ENCODE measurements at places on chromosomes 11 and 22.
A peak's percentile ranks its signal among the peaks of the same experiment; 100 is the strongest.

GRCh38 chr22:22946131-22946530, 58.5 kb downstream of the IGLL5 start:
- ATAC-seq = no peak

GRCh38 chr11:129930743-129931142, 35.4 kb upstream of the NFRKB start:
- ATAC-seq = no peak

DNA sequence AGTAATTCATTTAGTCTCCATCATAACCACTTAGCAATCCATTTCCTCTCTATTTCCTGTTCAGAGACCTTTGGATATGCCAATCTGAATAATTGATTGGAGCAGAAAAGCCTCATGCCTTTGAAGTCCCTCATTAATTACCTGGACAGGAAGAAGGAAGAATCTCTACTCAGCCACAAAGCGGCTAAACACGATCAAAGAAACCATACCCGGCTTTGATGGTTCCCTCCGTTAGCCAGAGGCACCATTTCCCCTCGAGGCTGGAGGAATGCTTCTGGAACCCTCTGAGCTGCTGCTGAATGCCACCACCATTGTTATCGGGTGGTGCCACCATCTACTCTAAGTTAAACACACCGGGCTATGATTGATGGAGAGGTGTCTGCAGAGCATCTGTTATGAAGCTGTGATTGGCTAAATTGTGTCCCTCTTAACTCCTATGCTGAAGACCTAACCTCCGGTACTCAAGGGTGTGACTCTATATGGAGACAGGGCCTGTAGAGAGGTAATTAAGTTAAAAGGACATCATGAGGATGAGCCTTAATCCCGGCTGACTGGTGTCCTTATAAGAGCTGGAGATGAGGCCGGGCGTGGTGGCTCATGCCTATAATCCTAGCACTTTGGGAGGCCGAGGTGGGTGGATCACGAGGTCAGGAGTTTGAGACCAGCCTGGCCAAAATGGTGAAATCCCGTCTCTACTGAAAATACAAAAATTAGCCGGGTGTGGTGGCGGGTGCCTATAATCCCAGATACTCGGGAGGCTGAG, 168.6 kb downstream of the CTTN start:
- no peak for ATAC-seq

GRCh38 chr11:26987272-26987671, 6.6 kb upstream of the FIBIN start:
- no peak for ATAC-seq

- ATAC-seq = no peak
Measured at GRCh38 chr11:62352355-62353336, 15.4 kb downstream of the ASRGL1 start.

DNA sequence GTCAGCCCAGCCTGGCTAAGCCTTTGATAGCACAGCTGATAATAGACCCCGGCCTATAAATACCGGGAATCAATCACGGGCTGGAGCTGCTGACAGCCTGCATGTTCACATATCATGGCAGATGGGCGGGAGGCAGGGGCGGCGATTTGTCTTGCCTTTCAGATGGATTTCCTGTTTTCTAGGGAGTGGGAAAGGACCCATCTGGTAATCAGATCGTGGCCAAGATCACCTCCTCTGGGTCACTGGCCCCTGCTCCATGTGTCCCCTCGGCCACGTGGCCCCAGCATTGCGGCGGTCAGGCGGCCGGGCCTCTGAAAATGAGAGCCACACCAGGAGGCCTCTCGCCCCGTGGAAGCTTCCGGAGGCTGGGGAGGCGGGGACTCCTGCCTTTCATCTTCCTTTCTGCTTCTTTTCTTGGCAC, 36.6 kb downstream of the SMIM38 start:
- no peak for ATAC-seq

DNA sequence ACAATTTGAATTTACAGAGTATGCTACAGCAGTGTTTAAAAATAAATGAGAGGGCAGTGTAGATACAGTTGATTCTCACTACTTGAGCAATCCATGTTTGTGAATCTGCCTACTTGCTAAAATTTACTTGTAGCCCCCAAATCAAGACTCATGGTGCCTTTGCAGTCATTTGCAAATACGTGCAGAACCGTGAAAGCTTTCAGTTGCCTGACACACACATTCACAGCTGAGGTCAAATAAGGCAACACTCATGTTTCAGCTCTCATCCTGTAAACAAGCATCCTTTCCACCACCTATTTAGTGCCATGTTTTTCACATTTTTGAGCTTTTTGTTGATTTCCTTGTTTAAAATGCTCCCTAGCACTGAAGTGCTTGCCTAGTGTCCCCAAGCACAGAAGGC, 32.5 kb upstream of the RASL10A start:
- ATAC-seq = no peak

GRCh38 chr22:19394274-19395050, 37.1 kb downstream of the HIRA start:
- ATAC-seq = no peak

DNA sequence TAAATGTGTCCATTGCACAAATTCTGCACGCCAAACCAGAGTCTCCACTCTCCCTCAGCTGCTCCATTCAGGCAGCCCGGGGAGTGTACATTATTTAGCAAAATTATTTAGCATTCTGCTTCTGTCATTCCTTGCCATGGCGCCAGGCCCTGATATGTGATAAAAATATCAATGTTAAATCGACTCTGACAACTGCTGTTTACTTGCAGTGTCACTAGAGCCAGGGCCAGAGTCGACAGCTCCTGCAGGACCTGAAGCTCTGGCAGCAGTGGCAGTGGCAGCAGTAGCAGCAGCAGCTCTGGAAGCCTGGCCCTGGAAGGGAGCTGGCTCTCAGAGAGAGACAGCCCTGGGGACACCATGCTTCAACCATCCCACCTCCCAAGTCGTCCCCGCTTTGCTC, 224.5 kb downstream of the BUD13 start:
- no peak for ATAC-seq

GRCh38 chr11:99268886-99269285, 248.1 kb downstream of the CNTN5 start:
- no peak for ATAC-seq

GRCh38 chr11:119614222-119615002, 114.6 kb downstream of the NECTIN1 start:
- no peak for ATAC-seq

GRCh38 chr11:73337846-73338245, 29.8 kb downstream of the ARHGEF17 start:
- ATAC-seq = no peak

DNA sequence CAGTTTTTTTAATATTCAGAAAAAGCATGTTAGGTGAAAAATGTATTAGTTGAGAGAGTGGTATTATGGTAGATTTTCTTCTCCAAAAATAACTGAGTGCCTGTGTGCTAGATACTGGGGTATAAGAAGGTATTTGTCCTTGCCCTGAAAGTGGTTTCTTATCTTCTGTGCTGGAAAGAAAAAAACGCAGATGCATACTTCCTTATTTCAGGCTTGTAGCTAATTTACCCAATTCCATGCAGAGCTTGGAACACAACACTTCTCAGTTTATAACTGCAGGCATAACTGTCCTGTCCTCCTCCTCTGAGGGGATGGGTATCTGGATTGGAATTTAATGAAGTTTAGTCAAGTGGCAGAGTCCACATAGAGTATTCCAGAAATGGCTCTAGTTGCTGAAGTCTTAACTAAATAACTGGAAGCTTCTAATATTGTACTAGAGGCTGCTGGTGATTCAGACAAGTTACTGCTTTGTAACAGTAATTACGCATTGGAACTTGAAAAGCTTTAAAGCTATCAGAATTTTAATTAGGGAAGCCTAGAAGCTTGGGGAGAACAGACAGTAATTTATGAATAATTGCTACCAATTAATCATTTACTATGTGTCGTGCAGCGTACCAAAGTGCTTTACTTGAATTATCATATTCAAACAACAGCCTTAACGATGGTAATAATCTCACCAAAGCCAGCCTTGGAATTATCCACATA, 12.7 kb upstream of the C11orf91 start:
- ATAC-seq = no peak

DNA sequence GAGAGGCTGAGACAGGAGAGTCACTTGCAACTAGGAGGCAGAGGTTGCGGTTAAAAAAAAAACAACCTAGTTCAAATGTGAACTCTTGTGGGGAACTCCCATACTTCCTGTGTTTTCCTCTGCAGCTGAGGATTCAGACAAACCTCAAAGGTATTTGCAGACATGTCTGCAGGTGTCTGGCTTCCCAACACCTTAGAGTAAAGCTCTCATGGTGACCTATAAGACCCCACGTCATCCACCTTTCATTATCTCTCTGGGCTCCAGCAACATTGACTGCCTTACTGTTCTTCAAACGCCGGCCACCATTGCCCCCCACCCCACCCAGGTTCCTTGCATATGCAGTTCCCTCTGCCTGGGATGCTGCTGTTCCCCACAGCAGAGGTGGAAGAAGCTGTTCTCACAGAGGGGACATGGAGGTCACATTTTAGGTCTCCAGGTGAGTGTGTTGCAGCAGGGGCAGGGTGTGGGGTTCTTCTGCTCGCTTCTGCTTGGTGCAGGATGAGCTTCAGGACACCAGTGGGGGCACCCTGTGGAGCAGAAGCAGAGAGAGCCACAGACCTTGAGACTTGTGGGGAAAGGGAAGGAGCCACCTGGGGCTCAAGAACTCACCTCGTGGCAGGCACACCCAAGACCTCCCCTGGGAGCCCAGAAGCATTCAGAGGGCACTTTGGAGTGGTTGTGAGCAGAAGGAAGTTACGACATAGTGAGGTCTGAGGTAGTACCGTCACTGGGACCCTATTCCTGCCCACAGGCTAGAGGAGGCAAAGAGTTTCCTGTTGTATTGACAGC, 203.2 kb downstream of the CSNK2A3 start:
- peak; percentile 46 for ATAC-seq

- ATAC-seq = no peak
Measured at GRCh38 chr11:10998674-10999073, 140.8 kb upstream of the ZBED5 start.

DNA sequence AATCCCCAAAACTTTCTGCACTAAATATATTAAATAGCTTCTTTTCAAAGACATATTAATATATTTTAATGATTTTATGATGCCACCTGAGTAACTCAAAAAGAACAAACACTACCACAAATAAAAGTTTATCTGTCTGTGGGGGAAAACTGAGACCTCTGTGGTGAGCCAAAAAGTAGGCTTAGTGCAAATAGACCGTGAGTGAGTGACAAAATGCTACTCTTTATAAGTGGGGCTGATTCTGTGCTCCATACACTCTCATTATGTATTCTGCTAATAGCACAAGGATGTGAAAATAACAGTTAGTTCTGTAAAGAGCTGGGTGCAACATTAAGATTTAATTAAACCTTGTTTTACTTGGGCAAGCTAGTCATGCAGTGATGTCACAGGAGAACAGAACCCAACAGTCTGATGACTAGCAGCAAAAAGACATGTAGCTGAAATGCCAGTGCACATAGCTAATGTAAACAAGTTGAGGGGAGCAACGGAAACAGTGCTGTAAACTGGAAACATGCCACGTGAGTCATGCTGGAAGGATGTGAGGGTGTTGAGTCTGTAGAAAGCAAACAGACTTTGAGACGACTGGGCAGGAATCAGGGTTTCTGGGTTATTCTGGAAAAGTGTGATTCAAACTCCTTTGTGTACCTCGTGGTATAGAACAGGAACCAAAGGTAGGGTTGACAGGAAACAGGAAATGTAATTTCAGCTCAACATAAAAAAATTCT, 1130.4 kb downstream of the LRRC4C start:
- ATAC-seq = no peak

DNA sequence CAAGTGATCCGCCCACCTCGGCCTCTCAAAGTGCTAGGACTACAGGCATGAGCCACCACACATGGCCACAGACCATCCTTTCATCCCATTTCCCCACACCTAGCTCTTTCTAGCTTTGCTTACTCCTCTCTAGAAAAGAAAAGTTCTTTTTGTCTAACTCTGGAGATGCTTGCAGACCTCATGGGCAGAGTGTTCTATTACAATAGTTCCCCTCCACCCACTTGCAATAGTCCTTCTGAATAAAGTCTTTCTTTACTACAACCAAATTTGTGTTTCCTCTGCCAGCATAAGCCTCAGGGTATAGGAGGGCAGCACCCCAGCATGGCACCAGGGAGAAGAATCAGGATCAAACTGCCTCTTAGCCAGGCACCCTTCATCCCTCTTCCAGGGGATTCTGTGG, 18.8 kb upstream of the RTL6 start:
- ATAC-seq = no peak

Measured in stimulated activated memory B cell treated with anti-CD40 and anti-IgM and Interleukin-4, amounts not matched to agents 10 μg/mL and 1 μg/mL and 100 μg/mL, for 72 hours (primary cell).